Neuronal stem cell (in vitro differentiated cells): ENCODE measurements at places on chromosomes 3 and 15.

DNA sequence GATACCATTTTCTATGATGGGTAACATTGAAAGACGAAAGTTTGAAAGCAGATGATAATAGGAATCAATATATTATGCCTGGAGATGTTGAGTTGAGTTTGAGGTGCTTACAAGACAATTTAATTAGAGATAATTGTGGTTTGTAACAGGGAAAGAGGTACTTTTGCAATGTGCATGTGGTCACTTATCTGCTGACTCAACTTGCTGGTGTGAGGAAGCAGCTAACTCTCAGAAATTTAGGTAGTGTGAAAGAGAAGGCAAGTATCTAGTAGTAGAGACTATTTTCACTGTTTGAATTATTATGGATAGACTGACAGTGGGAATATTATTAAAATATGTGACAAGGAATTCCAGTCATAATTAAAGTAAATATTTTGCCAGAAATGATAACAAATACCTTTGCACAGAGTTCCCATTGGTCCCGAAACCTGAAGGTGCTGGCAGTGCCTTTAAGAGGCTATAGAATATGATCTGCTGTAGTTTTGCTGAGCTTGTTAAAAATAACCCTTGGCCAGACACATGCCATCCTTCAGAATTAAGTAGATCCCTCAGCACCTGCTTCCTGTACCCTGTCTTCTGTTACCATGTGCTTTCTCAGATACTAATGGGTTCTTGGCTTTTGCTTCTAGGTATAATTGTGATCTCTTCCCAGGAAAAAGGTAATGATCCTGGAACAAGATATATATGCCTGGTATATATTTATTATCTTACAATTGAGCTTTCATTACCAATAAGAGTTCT, 315.9 kb downstream of the BCHE start:
- DNase-seq, result no peak
- no peak overlapping the region for H3K4me3 ChIP-seq
- H3K27ac ChIP-seq, result no peak overlapping the region
- no peaks in the 10 kb centered on the region for H3K36me3 ChIP-seq

DNA sequence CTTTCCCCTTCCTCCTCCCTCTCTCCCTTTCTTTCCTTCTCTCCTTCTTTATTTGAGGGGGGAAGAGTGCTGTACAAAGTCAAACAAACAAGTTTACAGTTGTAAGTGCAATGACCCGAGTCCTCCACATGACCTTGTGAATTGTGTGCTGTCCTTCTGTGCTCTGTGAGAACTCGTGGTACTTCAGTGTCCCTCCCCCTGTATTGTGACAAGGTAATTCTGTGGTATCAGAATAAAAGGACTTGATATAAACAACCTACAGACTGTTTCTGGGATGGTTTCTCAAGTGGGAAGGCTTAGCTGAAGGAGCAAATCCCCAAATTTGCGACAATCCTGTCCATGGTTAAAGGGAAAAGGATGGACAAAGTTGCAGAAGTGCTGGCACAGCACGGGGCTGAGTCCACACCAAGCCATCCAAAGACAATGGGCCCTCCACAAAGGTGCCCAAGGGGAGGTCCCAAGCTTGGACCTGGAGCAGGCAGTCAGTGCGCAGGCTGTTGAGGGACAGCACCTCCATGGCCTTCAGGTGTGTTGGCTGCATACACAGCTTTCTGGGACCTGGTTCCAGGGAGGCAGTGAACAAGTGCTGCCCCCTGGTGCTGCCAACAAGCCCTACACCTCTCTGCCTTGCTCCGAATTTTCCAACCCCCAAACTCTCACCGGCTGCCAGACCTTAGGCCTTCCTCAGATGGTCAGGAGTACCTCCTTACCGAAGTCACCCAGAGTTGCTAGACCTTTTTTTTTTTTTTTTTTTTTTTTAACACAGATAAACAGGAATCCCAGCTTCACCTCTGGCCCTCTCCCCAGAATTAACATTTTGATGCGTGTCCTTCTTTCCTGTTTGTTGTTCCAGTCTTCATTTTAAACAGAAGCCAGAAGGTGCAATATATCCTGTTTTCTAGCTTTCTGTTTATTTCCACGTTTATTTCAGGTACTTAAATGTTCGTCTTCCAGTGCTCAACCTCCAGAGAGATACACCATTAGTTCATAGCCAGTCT, 2.6 kb upstream of the APEH start:
- no peaks in the 10 kb centered on the region for H3K27me3 ChIP-seq
- no peak overlapping the region for H3K4me3 ChIP-seq
- H3K27ac ChIP-seq, result no peak overlapping the region
- H3K4me1 ChIP-seq, result peaks cover 9% of the 10 kb centered on the region
- DNase-seq, result peak; percentile 64

- no peak for DNase-seq
- H3K36me3 ChIP-seq, result peaks cover 1% of the 10 kb centered on the region
- no peak overlapping the region for H3K27ac ChIP-seq
- H3K4me3 ChIP-seq, result no peak overlapping the region
- no peaks in the 10 kb centered on the region for H3K4me1 ChIP-seq
These were observed 263.3 kb downstream of the LPP start for GRCh38 chr3:188417271-188417696.

DNA sequence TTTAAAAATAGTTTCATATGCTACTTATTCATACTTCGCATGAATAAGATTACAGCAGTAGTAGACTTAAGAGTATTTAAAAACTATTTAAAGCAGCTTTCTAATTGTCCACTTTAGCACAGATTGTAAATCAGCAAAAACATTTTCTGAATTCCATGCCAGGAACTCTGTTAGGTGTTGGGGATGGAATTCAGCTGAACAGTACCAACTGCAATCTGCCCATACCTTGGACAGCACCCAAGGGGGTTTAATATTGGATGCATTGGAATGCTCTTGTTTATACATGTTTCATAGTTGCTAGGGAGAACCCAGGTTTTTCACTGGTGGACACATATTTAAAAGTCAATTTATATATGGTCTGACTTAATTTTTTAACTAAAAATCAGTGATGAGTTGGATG, 74.8 kb downstream of the PPM1L start:
- H3K4me1 ChIP-seq, result peaks cover 10% of the 10 kb centered on the region
- no peaks in the 10 kb centered on the region for H3K27me3 ChIP-seq
- DNase-seq, result no peak
- no peak overlapping the region for H3K4me3 ChIP-seq
- no peak overlapping the region for H3K27ac ChIP-seq

DNA sequence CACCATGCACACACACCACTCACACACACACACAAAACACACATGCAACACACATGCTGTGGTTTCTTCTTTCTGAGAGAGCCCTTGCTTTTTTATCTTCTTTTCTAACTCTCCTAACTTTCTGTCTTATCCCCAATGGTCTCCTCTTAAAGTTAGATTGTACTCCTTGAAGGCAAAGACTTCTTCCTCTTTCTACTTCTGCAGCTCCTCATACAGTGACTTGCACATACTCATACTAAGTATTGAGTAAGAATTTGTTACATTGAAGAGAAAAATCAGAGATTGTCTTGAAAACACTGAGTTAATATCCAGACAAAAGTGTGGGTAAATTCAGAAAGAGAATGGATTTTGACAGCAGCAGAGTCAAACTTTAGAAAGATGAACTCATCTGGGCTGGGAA, 64.4 kb downstream of the GTPBP8 start:
- H3K27ac ChIP-seq, result no peak overlapping the region
- no peaks in the 10 kb centered on the region for H3K36me3 ChIP-seq
- no peaks in the 10 kb centered on the region for H3K27me3 ChIP-seq
- DNase-seq, result no peak

DNA sequence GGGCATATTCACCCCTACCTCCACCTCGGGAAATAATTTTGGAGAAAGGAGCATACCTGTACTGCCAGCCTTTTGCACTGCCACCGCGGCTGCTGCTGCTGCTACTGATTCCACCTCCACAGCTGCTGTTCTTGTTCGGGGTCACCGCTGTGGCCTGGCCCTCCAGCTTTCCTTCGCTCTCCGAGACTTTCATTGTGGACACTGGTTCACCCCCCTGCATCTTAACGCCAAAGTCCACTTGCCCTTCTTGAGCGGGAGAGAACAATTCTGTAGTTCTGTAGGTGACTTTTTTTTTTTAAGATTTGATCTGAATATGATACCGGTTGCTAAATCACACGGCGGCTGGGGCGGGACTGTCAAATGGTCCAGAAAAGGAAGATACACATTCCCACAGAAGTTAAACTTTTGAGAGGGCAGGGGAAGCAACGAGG, 701 bp downstream of the OSBPL11 start:
- H3K27me3 ChIP-seq, result no peaks in the 10 kb centered on the region
- no peaks in the 10 kb centered on the region for H3K36me3 ChIP-seq
- peaks cover 1% of the 10 kb centered on the region for H3K4me1 ChIP-seq
- peak overlapping the region; percentile 96 for H3K27ac ChIP-seq

DNA sequence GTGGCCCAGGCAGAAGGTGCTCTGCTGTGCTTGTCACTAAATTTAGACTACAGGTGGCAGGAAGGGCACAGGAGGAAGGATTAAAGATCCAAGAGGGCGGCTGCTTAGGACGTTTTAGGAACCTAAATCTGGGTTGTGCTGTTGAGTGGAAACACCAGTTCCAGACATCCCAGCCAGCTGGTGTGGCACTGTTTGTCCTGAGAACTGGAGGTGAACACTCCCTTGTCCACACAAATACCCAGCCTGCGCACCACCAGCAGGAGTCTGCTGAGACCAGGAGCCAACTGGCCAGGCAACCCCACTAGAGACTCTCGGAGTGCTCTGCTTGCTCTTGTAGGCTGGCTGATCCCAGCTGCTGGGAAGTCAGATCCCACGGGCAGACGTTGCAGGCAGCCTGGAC, 30.3 kb upstream of the UACA start:
- H3K27me3 ChIP-seq, result no peaks in the 10 kb centered on the region
- no peak overlapping the region for H3K4me3 ChIP-seq
- no peaks in the 10 kb centered on the region for H3K4me1 ChIP-seq
- no peak overlapping the region for H3K27ac ChIP-seq
- H3K36me3 ChIP-seq, result no peaks in the 10 kb centered on the region
- no peak for DNase-seq
